Activated T-cell treated with anti-CD3 and anti-CD28 coated beads, Interleukin-2, amount 50 U/mL, for 72 hours (primary cell): ENCODE measurements at places on chromosomes 6 and 20. TPM values are rescaled to one million over a fixed set of nuclear protein-coding genes. Genes with fewer than 3 reads are reported as not detected.

The HLA-DOB gene
- 8.1 TPM for total RNA-seq

The SDC4 gene
- 37.7 TPM for total RNA-seq

The PCK1 gene
- not detected for total RNA-seq

- no peak for DNase-seq
Observed at GRCh38 chr6:14770572-14770971, 475.3 kb upstream of the JARID2 start.

DNA sequence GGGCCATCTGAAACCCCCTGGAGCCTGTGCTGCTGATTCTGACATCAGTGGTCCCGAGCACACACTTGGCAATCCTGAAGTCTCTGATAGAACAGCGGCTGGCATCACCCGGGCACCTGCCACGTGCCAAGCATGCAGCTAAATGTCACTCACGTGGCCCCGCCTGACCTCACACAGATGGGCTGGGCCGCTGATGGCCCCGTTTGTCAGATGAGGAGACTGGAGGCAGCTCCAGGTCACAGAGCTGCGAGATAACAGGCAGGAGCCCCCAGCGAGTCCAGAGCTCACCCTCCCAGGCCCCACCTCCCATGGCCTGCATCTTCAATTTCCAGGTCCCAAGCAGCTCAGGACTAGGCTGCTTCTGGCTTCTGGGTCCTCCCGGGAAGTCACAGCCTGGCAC, 67.2 kb downstream of the YTHDF1 start:
- DNase-seq: no peak

GRCh38 chr6:169161572-169162167, 92.0 kb downstream of the THBS2 start:
- no peak for DNase-seq
